ENCODE measurements at places on chromosomes 6 and 20.
A peak's percentile ranks its signal among the peaks of the same experiment; 100 is the strongest.

DNA sequence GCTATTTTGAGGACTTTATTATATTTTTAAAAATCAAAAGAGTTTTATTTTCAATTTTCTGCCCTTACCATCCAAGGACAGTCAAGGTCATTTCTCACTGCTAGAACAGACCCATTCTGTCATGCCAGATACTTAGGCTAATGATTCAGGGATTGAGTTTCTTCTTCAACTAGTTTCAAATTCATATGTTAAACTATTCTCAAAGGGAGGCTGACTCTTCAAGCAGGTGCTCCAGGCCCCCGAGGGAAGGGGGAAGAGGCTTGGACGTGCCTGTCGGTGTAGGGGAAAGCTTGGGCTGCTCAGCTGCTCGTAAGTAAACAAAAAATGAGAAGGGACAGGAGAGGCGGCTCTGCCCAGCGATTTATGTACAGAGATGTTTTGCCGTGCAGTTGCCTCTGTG is 69.4 kb upstream of the MYLIP start:
- no peak for DNase-seq

DNA sequence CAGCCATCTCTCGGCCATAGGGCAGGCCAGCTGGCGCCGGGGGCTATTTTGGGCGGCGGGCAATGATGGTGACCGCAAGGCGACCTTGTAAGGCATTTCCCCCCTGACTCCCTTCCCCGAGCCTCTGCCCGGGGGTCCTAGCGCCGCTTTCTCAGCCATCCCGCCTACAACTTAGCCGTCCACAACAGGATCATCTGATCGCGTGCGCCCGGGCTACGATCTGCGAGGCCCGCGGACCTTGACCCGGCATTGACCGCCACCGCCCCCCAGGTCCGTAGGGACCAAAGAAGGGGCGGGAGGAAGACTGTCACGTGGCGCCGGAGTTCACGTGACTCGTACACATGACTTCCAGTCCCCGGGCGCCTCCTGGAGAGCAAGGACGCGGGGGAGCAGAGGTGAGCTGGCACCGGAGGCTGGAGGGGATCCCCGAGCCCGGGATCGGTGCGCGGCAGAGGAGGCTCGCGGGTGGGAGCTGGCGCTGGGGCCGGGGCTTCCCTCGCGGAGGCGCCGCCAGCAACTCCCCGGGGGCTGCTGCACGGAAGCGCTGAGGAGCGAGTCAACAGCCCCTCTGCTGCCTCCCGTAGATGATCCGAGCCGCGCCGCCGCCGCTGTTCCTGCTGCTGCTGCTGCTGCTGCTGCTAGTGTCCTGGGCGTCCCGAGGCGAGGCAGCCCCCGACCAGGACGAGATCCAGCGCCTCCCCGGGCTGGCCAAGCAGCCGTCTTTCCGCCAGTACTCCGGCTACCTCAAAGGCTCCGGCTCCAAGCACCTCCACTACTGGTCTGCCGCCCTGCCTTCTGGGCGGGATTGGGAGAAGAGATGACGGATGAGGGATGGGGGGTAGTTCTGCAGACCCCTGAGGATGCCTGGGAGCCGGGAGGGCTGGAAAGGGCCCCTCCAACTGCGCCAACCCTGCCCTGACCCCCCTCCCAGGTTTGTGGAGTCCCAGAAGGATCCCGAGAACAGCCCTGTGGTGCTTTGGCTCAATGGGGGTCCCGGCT is at the start of the genes CTSA and NEURL2:
TSS of gene CTSA (plus strand) at position 351 of the 999 bp plus-strand sequence. CDS start at position 585, 234 bp downstream.
TSS of gene NEURL2 (minus strand) at position 224 of the 999 bp plus-strand sequence. CDS start at position 7, 217 bp downstream.
- DNase-seq: peak; percentile 79

- DNase-seq: no peak
These were observed 758.1 kb upstream of the EPHA7 start for GRCh38 chr6:94177429-94177828.

DNA sequence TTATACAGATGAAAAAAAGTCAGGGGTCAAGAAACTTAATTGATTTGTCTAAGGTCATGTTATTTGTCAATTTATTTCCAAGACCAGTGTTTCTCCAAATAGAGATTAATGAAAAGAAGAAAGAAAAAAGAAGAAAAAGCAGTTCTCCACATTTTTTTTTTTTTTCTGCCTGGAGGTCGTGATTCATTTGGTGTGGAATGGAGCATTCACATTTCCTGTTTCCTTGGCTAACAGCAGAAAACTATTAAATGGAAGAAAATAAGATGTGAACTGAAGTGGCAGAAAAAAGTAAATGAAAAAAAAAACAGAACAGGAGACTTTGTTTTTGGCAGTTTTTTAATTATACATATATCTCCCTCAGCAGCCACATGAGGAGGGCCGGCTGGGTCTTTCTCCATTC is 470.8 kb upstream of the ZNF337 start:
- no peak for DNase-seq

- peak; percentile 63 for DNase-seq
These were observed at the start of gene GMDS for GRCh38 chr6:2245103-2245876. Gene GMDS (minus strand): TSS chr6:2245605.

GRCh38 chr6:389622-390021 is 1.9 kb upstream of the IRF4 start:
- DNase-seq: no peak

DNA sequence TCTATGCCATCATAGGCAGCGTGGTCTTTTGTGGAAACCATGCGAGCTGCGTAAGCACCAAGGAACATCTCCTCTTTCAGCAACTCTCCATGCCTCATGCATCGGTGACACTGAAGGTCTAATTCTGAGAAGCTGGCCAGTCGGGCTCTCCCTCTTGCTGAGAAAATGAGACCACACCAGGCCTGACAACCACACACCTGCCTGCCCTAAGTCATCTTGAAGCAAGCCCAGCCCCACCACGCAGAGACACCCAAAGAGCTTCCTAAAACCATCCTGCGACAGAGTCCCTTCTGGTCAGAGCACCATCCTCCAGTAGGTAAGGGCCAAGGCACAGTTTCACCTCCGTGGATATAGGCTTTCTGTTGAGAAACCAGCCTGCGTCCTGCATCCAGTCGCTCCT is 26.6 kb downstream of the PREX1 start:
- DNase-seq: no peak

GRCh38 chr6:145964948-145965366 is 799 bp upstream of the SHPRH start:
- DNase-seq: no peak

DNA sequence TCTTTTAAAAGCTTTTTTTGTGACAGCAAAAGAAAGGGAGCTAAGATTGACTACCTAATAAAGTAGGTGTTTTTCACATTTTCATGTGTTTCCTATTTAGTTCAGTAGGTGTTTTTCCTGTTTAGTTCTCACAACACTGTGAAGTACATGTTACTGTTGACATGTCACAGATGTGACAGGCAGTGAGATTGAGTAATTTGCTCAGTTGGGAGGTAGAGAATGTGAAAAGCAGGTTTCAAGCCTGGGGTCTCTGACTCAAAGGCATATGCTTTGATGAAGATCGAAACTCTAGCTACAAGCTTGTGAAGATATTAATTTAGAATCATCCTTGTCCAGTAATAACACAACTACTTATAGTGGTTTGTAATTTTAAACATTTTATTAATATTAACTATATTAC is 43.1 kb downstream of the SLX4IP start:
- no peak for DNase-seq

DNA sequence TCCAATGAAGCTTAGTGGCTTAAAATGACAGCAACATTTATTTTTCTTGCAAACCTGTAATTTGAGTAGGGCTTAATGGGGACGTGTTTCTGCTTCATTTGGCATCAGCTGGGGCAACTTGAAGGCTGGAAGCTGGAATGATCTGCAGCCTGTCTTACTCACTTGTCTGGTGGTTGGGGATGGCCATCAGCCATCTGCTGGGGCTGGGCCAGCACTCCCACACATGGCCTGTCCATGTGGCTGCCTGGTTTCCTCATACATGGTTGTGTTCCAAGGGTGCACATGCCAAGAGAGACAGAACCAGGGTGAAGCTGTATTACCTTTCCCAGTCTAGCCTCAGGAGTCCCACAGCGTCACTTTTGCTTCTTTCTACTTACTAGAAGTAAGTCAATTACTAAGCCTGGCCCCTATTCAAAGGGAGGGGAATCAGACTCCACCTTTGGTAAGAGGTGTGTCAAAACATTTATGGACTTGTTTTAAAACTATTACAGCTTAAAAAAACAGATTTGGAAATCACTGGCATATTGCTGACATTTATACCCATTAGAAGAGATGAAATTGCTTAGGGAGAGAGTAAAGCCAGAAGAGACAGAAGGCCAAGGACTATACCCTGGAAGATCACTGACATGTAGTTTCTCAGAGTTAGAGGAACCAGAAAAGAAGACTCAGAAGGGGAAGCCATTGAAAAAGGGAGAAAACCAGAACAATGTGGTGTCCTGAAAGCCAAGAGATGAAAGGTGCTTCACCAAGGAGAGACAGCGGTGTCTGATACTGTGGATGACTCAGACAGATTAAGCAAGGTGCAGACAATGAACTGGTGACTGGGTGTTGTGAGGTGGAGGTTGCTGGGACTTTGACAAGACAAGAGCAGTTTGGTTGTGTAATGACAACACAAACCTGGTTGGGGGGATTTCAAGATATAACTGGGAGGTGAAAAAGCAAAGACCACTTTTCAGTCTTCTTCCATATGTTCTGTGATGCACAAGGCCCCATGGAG is 345.2 kb downstream of the GJA1 start:
- DNase-seq: no peak

DNA sequence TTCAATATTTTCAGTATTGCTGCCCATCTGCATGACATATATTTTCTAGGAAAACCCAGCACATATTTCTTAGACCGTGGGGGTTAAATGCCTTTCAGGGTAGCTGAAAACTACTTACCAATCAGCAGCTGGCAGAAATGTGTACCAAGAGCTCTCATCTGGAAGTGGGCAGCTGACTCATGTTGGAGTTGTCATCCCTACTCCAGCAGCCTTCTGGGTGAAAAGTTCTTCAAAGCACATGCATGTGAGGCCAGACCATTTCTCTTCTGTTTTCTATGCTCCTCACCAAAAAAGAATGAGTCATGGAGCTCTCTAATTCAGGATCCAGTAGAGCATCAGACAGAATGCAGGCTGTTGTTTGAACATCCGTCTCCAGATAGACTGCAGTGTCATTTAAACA is 135.5 kb downstream of the PAX1 start:
- DNase-seq: no peak

DNA sequence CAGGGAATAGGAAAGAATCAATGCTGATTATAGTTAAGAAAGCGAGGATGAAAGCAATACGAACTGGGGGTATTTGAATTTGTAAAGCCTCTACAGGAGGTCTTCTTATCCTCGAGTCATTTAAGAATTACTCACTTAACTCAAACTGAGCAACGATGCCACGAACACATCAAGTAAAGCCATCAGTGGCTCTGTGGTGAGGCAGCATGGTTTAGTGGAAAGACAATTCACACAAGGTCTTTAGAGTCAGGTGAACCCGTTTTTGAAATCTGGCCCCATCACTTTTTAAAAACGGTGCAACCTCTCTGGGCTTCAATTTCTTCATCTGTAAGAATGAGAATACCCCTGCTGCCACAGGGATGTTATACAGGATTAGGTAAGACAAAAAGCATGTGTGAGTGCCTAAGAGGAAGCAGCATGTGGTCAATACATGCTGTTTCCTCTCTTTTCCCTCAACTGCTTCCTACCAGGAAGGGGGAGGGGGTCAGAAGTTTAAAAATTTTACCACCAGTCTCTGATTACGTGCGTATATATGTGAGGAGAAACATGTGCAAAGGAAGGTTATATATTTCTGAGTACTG is 162.0 kb downstream of the BTBD9 start:
- no peak for DNase-seq

DNA sequence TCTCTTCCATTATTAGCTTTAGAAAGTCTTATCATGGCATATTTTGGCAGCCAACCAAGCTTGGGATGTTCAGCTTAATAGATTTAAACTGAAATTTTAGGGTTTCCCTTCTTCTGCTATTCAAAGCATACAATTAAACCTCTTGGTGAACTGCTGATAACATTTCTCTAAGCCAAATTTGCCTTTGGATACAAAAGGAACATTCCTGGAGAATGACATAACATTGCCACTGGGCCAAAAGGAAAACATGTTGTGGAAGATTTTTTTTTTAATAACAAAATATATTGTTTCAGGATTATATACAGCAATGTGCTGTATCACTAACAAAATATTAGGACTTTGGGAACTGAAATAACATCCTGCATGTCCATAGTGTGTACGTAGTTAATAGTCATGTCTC is 215.1 kb upstream of the TBX18 start:
- no peak for DNase-seq

- no peak for DNase-seq
These were observed 3.3 kb downstream of the CST11 start for GRCh38 chr20:23449421-23449820.

Measured in activated T-cell treated with anti-CD3 and anti-CD28 coated beads for 4 hours (primary cell).